ENCODE measurements at places on chromosomes 11 and 22.

GRCh38 chr22:48560389-48560751 lies 1267.3 kb downstream of the BRD1 start:
- DNase-seq = no peak

DNA sequence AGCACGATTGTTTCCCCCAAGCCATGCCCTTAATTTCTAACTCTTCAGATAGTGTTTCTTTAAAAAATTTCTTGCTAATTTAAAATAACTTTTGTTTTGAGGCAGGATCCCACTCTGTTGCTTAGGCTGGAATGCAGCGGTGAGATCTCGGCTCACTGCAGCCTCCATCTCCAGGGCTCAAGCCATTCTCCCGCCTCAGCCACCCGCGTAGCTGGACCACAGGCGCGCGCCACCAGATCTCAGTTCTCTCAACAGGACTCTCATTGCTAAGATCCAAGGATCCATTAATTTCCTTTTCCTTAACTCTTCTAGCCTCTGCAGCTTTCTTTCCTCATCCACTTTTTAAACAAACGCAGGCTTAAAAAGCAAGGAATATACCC lies 327 bp upstream of the MED17 start:
- no peak for DNase-seq

- DNase-seq = peak; percentile 81
Observed at GRCh38 chr22:38272373-38273134, at the start of gene TMEM184B. TSS of gene TMEM184B (minus strand) at chr22:38273010. CDS start at chr22:38247961, 25,049 bp downstream.

GRCh38 chr11:116065986-116066385 lies 561.8 kb upstream of the CADM1 start:
- no peak for DNase-seq

GRCh38 chr11:33396361-33396760 lies 139.2 kb downstream of the HIPK3 start:
- DNase-seq = no peak

DNA sequence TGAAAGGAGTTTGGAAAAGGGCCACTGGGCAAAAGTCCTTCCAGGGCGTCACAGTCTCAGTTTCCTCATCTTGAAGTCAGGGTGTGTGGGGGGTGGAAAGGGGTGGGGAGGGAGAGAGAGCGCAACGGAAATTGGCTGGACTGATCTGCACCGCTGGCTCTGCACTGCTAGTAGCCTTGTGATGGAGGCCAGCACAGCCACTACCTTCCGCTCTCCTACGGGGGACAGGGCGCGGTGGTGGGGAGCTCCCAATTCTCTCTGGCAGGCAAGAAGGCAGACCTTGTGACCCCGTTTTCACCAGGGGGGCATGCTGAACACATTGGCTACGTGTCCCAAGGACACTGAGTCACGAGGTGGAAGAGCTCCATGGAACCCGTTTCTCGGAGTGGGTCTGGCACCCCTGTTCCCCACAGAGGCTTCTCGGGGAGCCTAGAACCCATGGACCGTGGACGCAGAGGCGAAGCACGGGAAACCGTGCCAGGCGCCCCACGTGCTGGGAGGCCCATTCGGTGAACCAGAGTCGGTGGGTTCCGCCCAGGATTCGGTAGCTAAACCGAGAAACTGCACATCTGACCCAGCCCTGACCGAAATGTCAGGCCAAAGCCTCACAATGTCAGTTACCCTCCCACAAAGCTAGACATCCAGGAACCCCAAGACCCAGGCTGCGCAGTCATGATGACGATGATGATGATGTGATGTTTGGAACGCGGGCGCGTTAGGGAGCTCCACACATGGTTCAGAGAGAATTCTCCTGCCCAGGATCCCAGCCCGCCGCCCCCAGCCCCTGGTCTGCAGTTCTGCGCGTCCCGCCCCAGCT lies 28.3 kb upstream of the WNT11 start:
- no peak for DNase-seq

DNA sequence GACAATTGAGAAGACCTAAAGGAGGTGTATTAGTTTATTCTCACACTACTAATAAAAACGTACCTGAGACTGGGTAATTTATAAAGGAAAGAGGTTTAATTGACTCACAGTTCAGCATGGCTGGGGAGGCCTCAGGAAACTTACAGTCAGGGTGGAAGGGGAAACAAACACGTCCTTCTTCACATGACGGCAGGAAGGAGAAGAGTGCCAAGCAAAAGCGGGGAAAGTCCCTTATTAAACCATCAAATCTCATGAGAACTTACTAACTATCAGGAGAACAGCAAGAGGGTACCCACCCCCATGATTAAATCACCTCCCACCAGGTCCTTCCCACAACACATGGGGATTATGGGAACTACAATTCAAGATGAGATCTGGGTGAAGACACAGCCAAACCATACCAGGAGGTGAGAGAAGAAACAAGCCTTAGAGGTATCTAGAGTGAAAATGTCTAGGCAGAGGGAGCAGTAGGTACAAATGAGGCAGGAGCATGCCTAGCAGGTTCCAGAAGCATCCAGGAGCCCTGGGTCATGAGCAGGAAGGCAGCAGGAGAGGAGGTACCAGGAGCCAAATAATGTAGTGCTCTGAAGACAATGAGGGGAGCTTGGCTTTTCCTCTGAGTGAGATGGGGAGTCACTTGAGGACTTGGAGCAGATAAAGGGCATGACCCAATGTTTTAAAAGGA lies 31.6 kb downstream of the IL10RA start:
- no peak for DNase-seq

DNA sequence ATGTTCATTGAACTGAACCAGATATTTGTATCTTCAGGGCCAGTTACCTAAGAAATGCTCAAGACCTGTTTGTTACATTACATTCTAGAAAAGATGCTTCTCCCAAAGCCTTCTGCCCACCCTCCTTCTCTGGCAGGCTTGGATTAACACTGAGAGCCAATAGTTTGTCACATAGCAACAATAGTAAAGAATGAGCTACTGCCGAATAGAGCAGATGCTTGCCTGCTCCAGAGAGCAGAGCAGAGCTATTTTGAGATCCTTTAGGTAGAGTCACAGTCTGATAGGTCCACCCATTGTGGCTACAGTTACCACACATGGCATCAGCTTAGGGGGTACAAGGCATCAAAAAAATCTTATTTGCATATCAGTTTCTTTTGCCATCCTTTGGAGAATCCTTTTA lies 13.5 kb upstream of the EP300 start:
- no peak for DNase-seq

DNA sequence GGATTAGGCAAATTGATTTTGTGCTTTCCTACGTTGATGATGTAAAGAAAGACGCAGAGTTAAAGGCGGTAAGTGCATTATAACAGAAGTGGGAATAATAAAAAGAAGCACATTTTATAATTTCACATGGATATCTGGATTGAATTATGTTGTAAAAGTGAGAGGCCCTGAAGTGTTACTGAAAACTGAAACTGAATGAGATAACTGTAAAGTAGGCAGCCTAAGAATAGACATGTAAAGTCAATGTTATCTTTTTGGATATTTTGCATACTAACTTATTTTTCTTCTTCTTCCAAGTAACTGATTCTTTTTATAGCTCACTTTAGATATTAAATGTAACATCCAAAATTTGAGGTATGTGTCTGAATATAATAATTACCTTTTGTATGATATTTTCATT lies 28.3 kb downstream of the ANO5 start:
- DNase-seq = no peak

GRCh38 chr11:27310707-27311106 lies 52.3 kb downstream of the CCDC34 start:
- no peak for DNase-seq

DNA sequence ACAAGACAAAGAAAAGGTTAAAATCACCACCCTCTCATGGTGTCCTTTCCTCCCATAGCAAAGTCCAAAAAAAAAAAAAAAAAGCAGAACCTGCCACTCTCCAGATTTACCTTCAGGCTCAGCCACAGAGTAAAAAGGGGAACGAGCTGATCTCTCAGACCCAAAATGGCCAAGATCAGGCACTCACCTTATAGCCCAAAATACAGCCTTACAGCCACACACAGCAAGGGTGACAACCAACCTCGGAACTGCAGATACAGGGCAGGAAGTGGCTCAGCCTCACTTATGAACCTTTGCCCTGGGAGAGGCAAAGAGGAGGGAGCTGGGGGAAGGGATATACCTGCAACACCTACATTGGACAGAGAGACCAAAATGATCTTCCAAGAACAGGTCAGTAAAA lies 4.5 kb downstream of the FHIP1B start:
- no peak for DNase-seq

DNA sequence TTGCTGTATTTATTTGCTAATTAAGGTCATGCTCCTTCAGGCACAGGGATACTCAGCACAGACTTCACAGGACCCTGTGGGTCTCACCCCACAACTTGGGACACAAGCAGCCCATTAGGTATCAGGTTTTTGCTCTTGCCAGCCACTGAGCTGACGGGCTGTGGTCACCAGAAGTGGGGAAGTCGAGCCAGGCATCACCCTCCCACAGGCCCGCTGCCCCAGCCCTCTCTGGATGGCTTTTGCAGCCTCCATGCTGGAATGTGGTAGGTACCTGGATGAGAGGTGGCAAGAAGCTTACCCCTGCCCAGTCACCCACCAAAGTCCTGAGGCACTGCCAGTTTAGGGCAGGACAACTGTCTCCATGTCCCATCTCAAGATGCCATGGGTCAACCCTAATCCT lies 88.4 kb downstream of the PAX6 start:
- no peak for DNase-seq

DNA sequence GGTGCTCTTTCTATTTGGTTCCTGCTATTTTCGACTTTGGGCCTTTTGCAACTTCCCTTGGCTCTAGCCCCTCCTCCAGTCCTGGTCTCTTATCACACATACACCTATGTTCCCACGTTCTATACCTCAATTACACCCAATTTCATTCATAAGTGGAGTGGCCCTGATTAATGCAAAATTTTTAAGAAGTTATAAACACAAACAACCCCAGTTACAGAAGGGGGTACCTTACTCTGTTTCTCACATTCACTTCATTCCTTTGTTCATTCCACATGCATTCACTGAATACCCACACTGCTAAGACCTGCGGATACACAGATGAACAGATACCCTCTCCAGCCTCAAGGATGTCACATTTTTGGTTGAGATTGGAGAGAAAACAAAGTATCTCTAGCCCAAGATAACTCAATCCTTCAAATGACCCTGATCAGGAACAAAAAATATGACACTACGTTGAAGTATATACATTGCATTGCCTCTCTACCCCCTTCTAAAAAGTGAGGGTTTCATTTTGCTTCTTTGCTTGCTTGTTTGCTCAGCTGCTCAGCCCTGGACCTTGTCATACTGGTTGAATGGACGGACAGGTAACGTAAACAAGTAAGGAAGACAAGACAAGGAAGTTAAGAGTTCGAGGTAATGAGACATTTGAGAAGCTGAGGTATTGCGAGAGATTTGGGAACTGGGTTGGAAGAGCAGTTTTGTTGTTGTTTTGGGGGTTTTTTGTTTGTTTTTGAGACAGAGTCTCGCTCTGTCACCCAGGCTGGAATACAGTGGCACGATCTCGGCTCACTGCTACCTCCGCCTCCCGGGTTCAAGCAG lies 3.6 kb upstream of the VPS37C start:
- no peak for DNase-seq

- no peak for DNase-seq
Observed at GRCh38 chr11:78081583-78081982, 1.9 kb upstream of the NDUFC2 start.

DNA sequence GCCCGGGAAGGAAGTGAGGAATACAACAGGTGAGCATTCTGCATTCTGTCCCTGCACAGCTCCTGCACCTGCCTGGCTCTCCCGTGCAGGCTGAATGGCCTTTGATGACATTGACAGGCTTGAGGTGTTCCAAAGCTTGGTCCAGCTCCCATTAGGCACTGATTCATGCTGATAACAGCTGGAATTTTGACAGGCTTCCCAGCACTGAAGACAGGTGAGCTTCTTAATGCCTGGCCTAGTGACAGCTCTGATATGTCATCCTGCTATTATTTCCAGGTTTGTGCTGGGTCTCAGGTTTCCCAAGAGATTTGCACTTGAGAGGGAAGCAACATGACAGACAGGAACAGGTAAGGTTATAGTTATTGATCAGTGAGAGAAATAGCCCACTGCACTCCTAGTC lies 58.0 kb upstream of the MTNR1B start:
- no peak for DNase-seq

DNA sequence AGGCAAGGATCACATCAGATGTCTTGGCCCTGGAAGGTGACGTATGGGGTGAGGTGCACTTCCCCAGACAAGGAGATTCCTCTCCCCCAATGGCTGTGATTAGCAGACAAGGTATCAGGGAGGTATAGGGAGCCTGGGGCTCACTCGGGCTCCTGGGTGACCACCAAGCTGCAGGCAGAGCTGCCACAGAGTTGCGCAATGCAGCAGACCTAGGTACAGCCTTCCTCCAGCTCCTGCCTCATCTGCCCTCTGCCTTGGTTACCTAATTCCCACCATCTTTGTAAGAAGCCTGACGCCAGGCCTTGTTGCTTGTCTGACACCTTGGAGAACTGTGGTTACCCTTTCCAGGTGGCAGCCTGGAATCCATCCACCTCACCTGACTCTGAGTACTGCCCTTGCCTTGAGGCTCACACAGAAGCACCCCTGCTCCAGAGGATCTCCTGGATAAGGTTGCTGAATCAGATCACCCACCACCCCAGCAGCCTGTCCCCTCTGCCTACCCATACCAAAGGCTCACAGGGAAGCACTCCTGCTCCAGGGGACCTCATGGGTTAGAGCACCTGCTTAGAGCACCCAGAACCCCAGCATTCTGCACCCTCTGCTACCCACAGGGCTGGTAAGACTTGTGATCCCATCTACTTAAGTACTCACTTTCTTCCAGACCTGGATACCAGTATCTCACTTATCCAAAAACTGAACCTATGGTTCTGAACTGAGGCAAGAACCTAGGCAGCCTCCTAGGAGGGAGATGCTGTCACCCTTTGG lies 40.4 kb downstream of the GAB4 start:
- no peak for DNase-seq

DNA sequence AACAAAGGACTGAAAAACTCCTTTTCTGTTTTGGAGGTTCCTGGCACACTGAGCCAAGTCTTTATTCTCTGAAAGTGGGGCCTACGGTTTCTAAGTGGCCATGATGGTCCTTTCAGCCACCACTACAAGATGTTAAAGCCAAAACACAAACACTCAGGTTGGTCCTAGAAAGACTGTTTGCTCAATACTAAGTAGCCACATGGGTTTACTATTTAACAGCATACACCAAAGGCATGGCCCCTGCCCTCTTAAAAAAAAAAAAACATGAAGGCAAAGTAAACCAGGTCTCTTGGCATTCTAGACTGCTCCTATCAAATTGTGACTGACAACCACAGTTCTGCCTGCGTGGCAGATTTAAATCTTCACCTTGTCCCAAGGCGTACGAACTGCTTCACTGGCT lies 123.6 kb upstream of the BID start:
- DNase-seq = no peak

- DNase-seq = no peak
Observed at GRCh38 chr11:121514432-121515334, 61.9 kb upstream of the SORL1-AS1 start.

- peak; percentile 91 for DNase-seq
Observed at GRCh38 chr11:14386895-14387480, 28.0 kb upstream of the RRAS2 start.

- peak; percentile 91 for DNase-seq
Observed at GRCh38 chr22:39174498-39175352, 22.2 kb upstream of the CBX7 start.

GRCh38 chr11:12094872-12095800 lies 15.3 kb upstream of the MICAL2 start:
- DNase-seq = no peak

GRCh38 chr11:96062134-96062533 lies 138.2 kb upstream of the MTMR2 start:
- DNase-seq = no peak

GRCh38 chr11:75214411-75214821 lies 26.2 kb upstream of the TPBGL start:
- DNase-seq = peak; percentile 93

Measured in HAP-1 (cell line).